A549 treated with DMSO at 1 μM for 4 hours (cell line): ENCODE measurements at places on chromosomes 12 and 14. TPM values are rescaled to one million over a fixed set of nuclear protein-coding genes. Genes with fewer than 3 reads are reported as not detected.

SMCO3 gene
- total RNA-seq, result not detected in 5 replicates

ZFHX2 gene
- total RNA-seq, result 0.36 to 1.7 TPM (median 1.5 TPM) in 5 replicates

UNG gene
- 86.8 to 94.6 TPM (median 88.4 TPM) in 5 replicates for total RNA-seq

TAS2R9 gene
- total RNA-seq, result not detected in 5 replicates

USP30 gene
- total RNA-seq, result 7.3 to 11.0 TPM (median 8.0 TPM) in 5 replicates

TTC7B gene
- total RNA-seq, result 15.6 to 25.1 TPM (median 20.3 TPM) in 5 replicates

AQP2 gene
- not detected in 5 replicates for total RNA-seq

SLC6A12 gene
- total RNA-seq, result 0.91 to 2.2 TPM (median 1.0 TPM) in 5 replicates

STAC3 gene
- total RNA-seq, result 0.16 to 0.57 TPM (median 0.27 TPM) in 5 replicates

DBX2 gene
- total RNA-seq, result not detected in 5 replicates

ARHGAP9 gene
- 0.11 to 0.69 TPM (median 0.43 TPM) in 5 replicates for total RNA-seq

NTS gene
- 51.1 to 84.8 TPM (median 78.2 TPM) in 5 replicates for total RNA-seq

LTBP2 gene
- total RNA-seq, result 10.9 to 15.9 TPM (median 12.1 TPM) in 5 replicates

KHNYN gene
- total RNA-seq, result 26.3 to 30.9 TPM (median 29.6 TPM) in 5 replicates

SYCP3 gene
- 0.12 to 0.14 TPM in 2 of 5 replicates, not detected in the others for total RNA-seq

GDF3 gene
- total RNA-seq, result not detected in 5 replicates

CRIP2 gene
- 101 to 165 TPM (median 142 TPM) in 5 replicates for total RNA-seq

LRRK2 gene
- total RNA-seq, result 1.6 to 2.6 TPM (median 2.3 TPM) in 5 replicates

PPP4R4 gene
- 0.22 to 0.99 TPM (median 0.38 TPM) in 5 replicates for total RNA-seq

TBX5 gene
- total RNA-seq, result not detected in 5 replicates

PLEKHD1 gene
- 0.02 to 0.07 TPM (median 0.04 TPM) in 4 of 5 replicates, not detected in the other for total RNA-seq
